Fibroblast of lung (primary cell): ENCODE measurements at places on chromosomes 6 and 20.

DNA sequence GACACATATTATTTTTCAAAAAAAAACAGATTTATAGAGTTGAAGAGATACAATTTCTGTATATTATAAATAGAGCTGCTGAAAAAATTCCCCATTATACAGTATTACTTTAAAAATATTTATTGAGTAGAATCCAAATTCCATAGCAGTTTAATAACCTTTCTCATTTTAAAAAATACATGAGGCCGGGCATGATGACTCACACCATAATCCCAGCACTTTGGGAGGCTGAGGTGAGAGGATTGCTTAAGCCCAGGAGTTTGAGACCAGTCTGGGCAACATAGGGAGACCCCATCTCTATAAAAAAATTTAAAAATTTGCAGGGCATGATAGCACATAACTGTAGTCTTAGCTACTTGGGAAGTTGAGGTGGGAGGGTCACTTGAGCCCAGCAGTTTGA, 13.0 kb downstream of the ATRN start:
- H3K27me3 ChIP-seq, result no peaks in the 10 kb centered on the region
- no peak overlapping the region for H3K27ac ChIP-seq
- peaks cover 3% of the 10 kb centered on the region for H3K4me1 ChIP-seq
- H3K4me3 ChIP-seq, result no peak overlapping the region

DNA sequence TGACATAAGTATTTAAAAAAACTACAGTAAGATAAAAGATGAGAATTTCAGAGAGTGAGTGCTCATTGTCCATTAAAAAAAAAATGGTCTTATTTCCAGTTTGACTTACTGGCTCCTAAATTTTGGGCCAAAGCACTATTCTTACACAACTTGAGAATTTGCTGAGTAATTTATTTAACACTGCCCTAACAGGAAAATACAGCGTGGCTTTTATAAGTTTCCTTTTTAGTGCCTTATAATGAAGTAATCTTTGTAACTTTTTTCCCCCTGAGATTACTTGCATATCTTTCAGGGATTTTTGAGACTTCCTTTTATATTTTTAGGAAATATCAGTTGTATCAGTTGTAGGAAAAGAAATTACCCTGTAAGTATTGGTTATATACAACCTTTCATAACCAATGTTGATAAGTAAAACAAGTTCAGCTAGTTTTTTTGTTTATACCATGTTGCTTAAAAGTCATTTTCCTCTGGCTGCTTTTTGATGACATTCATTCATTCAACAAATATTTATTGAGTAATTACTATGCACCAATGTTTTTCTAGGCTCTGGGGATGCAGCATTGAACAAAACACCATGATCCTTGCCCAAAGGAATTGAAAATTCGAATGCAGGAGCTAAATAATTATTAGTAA, 106.4 kb upstream of the SGK1 start:
- H3K36me3 ChIP-seq, result no peaks in the 10 kb centered on the region
- H3K4me1 ChIP-seq, result peaks cover 15% of the 10 kb centered on the region
- H3K4me3 ChIP-seq, result no peak overlapping the region
- H3K27ac ChIP-seq, result no peak overlapping the region
- DNase-seq, result peak; percentile 51

- H3K4me3 ChIP-seq, result no peak overlapping the region
- no peaks in the 10 kb centered on the region for H3K4me1 ChIP-seq
- H3K36me3 ChIP-seq, result no peaks in the 10 kb centered on the region
- H3K27me3 ChIP-seq, result peaks cover 5% of the 10 kb centered on the region
- peak; percentile 54 for DNase-seq
Measured at GRCh38 chr6:39088331-39088730, 26.7 kb downstream of the SAYSD1 start.

GRCh38 chr6:35280903-35281302, 16.7 kb upstream of the DEF6 start:
- DNase-seq, result peak; percentile 12
- H3K27me3 ChIP-seq, result no peaks in the 10 kb centered on the region
- H3K4me3 ChIP-seq, result no peak overlapping the region
- H3K27ac ChIP-seq, result no peak overlapping the region
- no peaks in the 10 kb centered on the region for H3K4me1 ChIP-seq
- H3K36me3 ChIP-seq, result peaks cover 1% of the 10 kb centered on the region

GRCh38 chr6:43876602-43877001, 106.6 kb downstream of the VEGFA start:
- no peaks in the 10 kb centered on the region for H3K36me3 ChIP-seq
- H3K27me3 ChIP-seq, result peaks cover 19% of the 10 kb centered on the region
- no peak for DNase-seq
- no peaks in the 10 kb centered on the region for H3K4me1 ChIP-seq
- H3K27ac ChIP-seq, result no peak overlapping the region

- H3K27me3 ChIP-seq, result no peaks in the 10 kb centered on the region
- no peaks in the 10 kb centered on the region for H3K36me3 ChIP-seq
- no peak for DNase-seq
- no peak overlapping the region for H3K4me3 ChIP-seq
- no peak overlapping the region for H3K27ac ChIP-seq
- no peaks in the 10 kb centered on the region for H3K4me1 ChIP-seq
Measured at GRCh38 chr20:56859039-56859800, 230.1 kb downstream of the TFAP2C start.

GRCh38 chr6:107079429-107079828, 35.9 kb downstream of the BEND3 start:
- no peak overlapping the region for H3K4me3 ChIP-seq
- DNase-seq, result no peak

- H3K27ac ChIP-seq, result peak overlapping the region; percentile 48
- no peak overlapping the region for H3K4me3 ChIP-seq
- H3K36me3 ChIP-seq, result no peaks in the 10 kb centered on the region
Measured at GRCh38 chr6:132060591-132060990, 109.4 kb upstream of the CCN2 start.
